ENCODE measurements at places on chromosomes 2 and 18.

- DNase-seq, result no peak
Measured at GRCh38 chr2:109290887-109291643, 162.1 kb downstream of the SH3RF3 start.

GRCh38 chr2:172196768-172197431 is 94.2 kb upstream of the DLX2 start:
- no peak for DNase-seq

GRCh38 chr2:177797808-177798207 is 274.8 kb downstream of the PDE11A start:
- DNase-seq, result no peak

DNA sequence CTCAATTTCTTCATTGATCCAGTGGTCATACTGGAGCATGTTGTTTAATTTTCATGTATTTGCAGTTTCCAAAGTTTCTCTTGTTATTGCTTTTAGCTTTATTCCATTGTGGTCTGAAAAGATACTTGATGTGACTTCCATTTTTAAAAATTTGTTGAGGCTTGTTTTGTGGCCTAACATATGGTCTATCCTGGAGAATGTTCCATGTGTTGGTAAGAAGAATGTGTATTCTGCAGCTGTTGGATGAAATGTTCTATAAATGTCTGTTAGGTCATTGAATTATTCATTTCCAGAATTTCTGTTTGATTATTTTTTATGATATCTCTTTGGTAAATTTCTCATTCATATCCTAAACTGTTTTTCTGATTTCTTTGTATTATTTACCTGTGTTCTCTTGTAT is 139.8 kb upstream of the THUMPD2 start:
- DNase-seq, result no peak

- no peak for DNase-seq
Measured at GRCh38 chr18:30489890-30490643, 552.5 kb downstream of the DSC3 start.

GRCh38 chr2:216925636-216926366 is 65.9 kb upstream of the TNP1 start:
- DNase-seq, result no peak

DNA sequence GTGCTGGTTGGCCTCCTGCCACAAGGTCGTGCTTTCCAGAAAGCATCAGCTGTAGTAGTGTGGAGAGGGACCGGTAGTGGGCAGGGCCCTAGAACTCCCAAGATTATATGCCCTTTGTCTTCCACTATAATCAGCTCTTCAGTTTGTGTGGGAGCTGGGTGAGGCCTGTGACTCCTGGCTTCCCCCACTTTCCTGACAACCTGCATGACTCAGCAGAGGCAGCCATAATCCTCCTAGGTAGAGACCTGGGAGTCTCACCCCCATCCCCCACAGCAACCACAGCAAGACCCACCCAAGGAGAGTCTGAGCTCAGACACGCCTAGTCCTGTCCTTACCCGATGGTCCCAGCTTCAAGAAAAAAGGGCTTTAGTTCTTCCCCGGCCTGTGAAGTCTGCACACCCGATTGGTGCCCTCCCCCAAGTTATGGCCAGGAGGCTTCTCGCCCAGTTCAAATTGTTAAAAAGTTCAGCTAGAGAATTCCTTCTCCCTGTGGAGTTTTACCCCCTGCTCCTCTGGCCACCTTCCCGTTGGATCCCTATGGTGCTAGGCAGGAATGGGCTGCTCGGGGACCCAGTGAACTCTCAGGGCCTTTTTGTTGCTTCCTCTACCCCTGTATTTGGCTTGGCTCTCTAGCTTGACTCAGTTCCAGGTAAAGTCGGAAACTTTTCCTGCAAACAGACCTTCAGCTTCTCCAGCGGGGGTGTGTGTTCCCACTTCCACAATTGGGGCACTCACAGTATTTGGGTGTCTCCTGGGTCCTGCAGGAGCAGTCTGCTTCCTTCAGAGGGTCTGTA is 57.8 kb upstream of the FAM237A start:
- DNase-seq, result no peak

- DNase-seq, result no peak
Measured at GRCh38 chr2:235191486-235191885, 239.7 kb downstream of the SH3BP4 start.

DNA sequence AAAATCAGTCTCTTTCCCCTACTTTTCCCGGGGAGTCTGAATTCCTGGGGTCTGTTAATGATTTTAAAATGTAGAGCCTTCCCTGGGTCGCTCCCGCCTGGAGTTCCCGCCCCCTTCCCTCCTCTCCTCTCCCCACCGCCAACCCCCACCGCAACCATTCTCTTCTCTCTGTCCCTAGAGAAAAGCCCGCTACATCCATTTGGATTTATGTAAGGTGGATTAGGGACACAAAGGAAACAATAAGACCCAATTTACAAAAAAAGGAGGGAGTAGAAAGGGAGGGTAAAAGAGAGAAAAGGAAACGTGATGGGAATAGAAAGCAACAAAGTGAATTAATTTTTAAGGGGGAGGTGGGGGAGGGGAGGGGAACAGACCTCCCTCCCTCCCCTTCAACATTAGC is 2.2 kb downstream of the EPHA4 start:
- DNase-seq, result no peak

- DNase-seq, result peak; percentile 82
Measured at GRCh38 chr18:22930089-22930713, 2.9 kb upstream of the RBBP8 start.

- DNase-seq, result no peak
Measured at GRCh38 chr2:138255670-138256069, 245.9 kb upstream of the SPOPL start.

DNA sequence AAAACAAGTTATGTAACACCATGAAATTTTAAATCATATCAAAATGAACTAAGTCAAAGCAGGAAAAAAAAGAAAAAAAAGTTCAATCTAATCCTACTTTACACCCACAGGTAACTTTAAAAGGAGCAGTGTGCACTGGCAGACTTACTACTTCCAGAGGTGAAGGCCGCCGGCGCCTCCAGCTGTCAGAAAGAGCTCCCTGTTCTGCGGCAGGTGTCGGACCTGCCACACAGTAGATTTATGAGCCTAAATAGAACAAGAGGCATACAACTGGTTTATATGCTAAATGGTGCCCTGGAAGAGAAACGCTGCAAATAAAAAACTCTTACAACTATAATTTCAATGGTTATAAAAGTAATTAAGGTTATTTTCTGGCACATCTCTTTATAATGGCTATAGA is 23.1 kb upstream of the PNO1 start:
- DNase-seq, result no peak

- DNase-seq, result no peak
Measured at GRCh38 chr2:23699580-23699925, 227.4 kb downstream of the ATAD2B start.

DNA sequence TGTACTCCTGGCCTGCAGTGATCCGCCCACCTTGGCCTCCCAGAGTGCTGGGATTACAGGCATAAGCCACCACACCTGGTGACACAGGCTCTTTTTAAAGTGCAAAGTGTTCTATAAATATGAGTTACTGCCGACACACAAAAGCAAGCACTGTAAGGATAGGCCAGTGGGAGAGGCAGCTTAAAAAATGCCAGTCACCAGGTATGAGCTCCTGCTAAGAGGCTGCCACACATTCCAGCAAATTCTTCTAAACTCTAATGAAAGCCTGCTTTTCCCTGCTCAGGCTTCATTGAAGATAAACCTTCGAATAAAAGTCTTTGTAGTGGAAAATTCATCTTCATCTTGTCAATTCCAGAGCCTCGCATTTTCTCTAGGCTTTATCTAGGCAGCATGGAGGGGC is 203.0 kb upstream of the PID1 start:
- DNase-seq, result no peak

GRCh38 chr2:158464426-158465281 is 7.9 kb downstream of the PKP4 start:
- DNase-seq, result no peak

DNA sequence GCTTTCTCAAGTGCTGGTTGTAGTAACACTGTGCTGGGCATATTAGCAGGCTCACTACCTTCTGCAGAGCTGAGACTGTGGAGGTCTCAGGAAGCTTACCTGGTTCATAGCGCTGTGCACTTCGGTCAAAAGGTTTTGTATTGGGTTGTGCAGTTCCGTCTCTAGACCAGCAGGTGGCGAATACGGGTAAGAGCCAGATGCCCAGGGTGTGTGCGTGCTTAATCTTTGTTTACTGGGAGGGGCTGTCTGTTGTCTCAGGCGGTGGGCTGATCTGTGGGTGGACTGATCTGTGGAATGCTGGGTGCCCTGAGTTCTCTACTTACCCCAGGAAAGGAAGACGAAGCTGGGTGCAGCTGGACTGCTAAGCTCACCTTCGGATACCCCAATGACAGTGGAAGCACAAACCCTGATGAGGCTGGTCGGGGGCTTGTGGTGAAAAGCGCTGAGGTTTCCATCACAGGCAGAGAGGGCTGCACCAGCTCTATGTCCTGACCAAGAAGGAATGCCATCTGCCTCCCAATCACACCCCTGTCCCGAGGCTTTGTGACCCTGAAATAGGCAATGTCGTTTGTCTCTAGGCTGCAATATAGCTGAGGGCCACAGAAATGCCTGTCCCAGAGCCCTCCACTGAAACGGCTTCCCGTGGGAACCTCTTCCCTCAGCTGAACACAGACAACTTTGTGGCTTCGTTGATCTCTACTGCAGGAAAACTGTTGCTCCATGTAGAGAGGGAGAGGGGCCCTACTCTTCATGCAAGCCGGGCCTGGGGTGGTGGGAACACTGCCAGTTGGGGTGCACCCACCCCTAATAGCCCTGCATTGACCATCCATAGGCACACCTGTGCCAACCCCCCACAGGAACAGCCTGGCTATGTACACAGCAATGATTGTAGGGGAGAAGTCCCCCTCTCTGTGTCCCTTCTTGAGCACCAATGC is 45.9 kb upstream of the FAM117B start:
- peak; percentile 58 for DNase-seq

DNA sequence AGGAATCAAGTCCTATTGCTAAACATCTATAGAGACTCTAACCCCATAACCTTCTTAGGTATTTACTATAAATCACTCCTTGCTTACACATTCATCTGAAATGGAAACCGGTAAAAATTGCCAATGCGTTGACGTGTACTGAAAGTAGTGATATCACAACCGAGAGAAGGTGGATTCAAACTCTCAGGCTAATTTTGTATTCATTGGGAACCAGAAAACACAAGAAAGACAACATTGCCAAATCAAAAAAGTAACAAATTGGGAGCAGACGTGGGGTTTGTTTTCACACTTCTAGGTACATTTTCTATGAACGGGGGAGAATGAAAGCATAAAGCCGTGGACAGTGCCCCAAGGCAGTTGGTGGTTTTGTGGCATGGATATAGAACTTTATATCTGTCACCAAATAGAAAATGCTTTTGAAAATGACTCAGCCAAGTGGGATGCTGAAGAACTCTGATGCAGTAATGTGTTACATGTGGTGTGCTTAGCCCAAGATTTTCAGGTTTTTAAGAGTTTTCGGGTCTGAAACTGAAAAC is 155.1 kb upstream of the RASGRP3 start:
- DNase-seq, result no peak

GRCh38 chr18:398935-399630 is 101.4 kb downstream of the COLEC12 start:
- no peak for DNase-seq

- DNase-seq, result no peak
Measured at GRCh38 chr18:22345718-22346117, 72.0 kb downstream of the CTAGE1 start.

DNA sequence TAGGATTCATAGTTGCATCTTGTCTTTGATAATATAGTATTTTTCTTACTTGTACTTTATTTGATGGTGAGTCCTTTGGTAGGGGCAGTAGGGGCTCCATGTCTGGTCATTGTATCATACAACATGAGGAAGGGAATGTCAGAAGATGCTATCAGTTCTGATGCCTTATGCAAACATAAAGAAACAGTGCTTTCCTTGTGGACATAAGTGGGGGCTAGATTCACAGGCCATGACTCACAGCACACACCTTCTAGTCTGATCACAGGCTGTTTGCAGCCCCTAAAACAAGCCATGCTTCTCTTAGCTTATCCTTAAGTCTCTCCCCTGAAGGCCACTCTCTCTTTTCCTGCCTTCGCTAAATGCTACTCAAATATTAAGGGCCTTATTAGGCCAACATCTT is 10.7 kb upstream of the SLC14A1 start:
- DNase-seq, result no peak

GRCh38 chr2:45342-46130 is 769 bp downstream of the FAM110C start:
- no peak for DNase-seq

DNA sequence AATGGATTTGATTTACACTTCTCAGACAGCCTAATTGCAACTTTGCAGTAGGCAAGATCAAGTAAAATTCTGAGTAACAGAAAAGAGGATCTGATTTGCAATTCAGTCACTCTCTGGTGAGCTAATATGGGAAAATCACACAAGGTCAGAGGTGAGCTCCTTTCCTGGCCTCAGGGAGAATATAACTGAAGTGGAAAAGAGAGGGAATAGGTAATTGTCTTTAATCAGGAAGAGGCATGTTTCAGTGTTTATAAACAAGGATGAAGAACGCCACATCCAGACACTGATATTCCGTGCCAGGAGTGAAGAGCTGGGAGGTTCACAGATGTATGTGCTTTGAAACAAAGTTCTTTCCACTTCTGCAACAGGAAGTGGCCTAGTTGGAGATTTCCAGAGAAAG is 127.1 kb downstream of the ETAA1 start:
- no peak for DNase-seq

DNA sequence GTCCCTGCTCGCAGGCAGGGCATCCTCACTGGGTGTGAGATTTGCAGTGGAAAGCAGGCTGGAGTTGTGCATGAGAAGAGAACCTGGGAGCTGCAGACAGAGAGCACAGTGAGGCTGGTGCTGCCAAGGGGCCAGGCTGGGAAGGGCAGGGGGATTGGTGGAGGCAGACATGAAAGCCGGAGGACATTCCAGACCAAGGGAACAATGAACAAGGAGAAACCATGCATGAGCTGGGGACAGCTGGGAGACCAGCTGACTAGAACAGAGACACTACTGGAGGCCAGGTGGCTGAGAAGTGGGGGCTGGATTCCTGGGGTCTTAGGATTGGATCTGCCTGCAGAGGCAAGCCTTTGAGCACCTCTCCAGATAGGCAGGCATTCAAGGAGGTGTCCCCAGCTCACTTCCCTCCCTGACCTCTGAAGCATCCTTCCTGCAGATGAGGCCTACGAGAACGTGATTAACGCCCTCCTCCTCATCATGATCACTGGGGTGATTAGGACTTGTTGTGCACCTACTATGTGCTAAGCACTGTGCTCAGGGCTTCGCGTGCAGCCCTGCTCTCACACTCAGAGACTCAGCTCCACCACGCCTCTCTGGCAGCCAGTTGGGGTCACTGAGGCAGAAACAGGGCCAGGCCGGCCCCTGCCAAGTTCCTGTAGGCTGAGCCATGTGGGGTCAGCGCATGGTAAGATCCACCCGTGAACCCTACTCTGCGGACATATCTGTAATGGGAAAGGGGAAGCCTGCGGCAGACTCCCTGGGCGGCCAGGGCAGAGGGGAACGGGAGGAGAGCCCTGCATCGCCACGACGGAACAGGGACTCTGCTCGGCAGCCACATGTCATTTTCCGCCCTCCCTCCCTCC is 74.8 kb upstream of the SLC66A3 start:
- no peak for DNase-seq

- no peak for DNase-seq
Measured at GRCh38 chr2:20567159-20567925, 83.6 kb downstream of the HS1BP3 start.

GRCh38 chr2:128573116-128573515 is 254.4 kb upstream of the HS6ST1 start:
- no peak for DNase-seq

Data from endothelial cell (in vitro differentiated cells).